Neural progenitor cell (in vitro differentiated cells): ENCODE measurements at places on chromosomes 2 and 18.

GRCh38 chr2:233466991-233467603, 99.5 kb downstream of the USP40 start:
- DNase-seq = no peak

GRCh38 chr18:58453913-58454317, 175.0 kb downstream of the ALPK2 start:
- no peak for DNase-seq

DNA sequence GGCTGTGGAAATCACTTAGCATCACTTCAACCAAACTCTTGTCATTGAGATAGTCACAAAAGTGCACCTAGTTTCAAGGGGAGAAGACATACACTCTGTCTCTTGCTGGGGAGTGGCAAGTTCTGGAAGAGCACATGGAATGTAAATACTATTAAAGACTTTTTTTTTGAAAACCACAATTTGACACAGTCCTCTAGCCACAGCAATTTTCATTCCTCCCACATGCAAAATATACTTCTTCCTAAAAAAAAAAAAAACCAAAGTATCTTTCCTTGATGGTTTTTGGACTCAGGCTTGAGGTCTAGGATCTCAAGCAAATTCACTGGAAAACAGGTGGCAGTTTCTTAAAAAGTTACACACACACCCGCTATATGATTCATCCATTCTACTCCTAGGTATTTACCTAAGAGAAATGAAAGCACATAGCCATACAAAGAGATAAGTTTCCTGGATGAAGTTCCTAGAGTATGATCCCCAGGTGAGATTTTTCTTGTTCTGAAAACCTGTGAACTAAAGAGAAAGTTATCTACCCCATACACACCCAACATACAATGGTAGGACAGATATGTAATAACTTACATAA, 295.8 kb downstream of the SP3 start:
- DNase-seq = no peak

- no peak for DNase-seq
Observed at GRCh38 chr18:31957728-31958127, 14.8 kb upstream of the TRAPPC8 start.

DNA sequence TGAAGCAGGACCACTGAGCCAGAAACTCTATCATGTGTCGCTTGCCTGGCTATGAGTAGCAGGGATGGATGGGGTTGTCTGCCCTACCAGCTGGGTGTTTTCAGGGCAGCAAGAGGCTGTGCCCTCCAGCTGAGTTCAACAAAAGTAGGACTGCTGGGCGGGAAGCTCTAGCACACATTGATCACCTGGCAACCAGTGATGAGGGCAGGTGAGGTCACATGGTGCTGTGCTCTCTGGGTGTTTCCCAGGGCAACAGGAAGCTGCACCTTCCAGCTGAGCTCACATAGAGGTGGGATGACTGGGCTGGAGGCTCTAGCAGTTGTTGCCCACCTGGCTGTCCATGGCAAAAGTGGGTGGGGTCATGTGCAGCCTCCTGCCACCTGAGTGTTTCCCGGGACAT, 487.3 kb upstream of the VWC2L start:
- no peak for DNase-seq

DNA sequence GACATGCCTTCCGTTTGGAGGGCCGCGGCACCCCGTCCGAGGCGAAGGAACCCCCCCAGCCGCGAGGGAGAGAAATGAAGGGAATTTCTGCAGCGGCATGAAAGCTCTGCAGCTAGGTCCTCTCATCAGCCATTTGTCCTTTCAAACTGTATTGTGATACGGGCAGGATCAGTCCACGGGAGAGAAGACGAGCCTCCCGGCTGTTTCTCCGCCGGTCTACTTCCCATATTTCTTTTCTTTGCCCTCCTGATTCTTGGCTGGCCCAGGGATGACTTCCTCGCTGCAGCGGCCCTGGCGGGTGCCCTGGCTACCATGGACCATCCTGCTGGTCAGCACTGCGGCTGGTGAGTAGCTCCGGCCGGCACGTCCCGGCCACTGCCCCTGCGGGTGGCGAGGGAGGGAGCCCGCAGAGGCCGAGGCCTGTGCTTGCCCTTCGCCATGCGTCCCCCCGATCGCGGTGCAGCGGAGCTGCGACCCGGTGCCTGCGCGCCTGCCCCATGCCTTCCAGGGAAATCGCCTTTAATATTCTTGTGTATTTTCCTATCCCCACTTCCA, 1.2 kb downstream of the BMPR2 start:
- peak; percentile 76 for DNase-seq

GRCh38 chr2:68900496-68901198, 29.4 kb upstream of the BMP10 start:
- no peak for DNase-seq

DNA sequence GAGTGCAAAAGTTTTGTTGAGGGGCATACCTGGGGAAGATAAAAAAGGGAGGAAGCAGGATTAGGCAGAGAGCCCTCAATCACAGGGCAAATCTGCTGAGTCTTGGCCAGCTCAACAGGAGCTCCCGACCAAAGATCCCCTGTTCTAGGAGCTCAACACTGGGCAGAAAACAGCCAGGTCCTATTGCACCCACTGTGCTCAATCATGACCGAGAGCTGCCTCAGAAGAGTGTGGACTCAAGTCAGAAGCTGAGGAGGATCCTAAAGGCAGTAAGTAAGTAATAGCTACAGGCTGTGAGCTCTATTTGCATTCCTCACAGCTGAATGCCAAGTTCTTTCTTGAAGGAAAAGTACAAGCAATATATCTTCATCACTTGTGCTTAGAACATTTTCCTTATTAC, 334.4 kb upstream of the NRP2 start:
- DNase-seq = no peak

DNA sequence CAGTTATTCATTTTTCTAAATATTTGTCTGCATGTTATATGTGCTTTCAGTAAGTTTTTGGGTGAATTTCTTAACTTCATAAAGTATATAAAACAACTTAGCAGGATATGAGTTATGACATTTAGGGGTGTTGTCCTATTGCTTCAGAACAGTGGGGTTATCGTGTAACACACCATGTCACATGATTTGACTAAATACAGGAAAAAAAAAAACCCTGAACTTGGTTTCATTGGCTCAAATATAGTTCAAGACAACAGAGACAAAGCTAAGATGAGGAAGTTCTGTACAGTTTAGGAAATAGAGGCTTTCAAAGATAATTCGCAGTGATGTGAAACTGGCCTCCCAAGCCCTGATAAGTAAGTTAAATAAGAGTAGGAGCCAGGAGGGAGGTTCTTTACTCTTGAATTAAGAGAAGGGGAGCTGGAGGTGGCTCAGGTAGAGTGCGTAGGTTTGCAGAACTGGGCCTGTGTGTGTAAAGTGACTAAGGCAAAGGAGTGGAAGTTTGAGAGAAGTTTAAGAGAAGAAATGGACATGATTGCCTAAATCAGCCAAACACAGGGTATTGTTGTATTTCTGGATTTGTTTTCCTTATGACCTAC, 53.9 kb downstream of the LIMS1 start:
- no peak for DNase-seq

- DNase-seq = no peak
Observed at GRCh38 chr2:225806105-225806504, 406.6 kb downstream of the NYAP2 start.

DNA sequence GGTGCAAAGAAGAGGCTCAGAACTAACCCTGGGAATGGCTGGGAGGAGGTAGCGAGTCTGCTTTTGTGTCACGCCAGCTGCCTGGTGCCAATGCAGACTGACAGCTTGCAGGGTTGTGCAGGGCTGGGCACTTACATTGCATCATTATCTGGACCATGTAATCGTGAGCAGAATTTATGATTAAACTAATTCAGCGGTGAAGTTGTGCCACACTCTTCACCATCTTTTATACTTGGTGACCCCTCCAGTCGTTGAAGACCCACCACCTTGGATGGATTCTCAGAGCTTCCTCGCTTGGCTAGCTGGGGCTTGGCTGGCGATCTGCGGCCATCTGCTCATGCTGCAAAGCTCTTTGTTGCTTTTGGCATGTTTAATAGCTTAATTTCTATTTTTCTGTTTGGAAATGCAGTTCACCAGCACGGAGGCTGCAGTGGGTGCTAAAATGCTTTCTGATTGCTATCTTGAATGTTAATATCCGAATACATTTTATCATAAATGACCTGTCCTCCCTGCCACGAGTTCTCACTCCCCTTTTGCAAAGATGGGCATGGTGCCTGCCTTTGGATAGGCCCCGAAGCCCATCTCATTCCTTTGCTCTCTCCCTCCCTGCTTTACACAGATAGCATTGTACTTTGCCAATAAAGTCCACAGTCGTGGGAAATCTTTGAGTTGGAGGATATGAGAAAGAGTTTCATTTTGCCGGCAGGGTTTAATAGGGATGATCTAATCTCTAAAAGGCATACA, 188.2 kb downstream of the PRKCE start:
- DNase-seq = no peak

DNA sequence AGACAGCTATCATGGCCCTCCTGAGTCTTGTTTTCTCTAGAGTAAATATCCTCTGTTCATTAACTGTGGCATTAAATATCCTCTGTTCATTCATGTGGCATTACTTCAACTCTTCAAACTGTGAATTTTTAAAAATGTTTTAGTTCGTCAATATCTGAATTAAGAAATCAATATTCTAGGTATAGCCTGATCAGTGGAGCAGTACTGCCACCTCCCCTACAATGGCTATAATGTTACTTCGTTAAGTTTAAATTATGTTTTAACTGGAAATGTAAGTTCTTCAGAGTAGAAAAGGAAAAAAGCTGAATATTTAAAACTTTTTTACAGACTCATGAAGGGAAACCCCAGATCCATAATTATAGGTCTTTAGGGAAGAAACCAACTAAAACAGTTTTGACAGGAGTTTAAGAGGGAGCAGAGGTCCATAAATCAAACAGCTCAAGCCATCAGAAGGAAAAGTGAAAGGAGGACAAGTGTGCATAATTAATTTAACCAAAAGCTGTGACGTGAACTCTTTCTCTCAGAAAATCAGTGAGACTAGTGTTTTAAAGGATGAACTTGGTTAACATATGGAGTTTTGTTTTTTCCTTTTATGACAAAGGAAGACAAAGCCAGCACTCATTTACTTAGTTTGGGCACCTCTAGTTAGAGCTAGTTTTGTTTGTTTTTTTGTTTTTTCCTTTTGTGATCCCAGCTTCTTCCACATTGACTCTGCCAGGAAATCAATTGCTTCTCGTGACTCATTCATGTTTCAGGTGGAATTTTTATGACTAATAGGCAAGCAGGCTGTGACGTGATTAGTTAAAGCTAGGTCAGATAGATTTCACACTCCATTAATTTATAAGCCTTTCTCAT, 44.9 kb downstream of the RBBP8 start:
- DNase-seq = no peak

GRCh38 chr18:24055878-24056277, 41.3 kb downstream of the TTC39C start:
- peak; percentile 41 for DNase-seq

DNA sequence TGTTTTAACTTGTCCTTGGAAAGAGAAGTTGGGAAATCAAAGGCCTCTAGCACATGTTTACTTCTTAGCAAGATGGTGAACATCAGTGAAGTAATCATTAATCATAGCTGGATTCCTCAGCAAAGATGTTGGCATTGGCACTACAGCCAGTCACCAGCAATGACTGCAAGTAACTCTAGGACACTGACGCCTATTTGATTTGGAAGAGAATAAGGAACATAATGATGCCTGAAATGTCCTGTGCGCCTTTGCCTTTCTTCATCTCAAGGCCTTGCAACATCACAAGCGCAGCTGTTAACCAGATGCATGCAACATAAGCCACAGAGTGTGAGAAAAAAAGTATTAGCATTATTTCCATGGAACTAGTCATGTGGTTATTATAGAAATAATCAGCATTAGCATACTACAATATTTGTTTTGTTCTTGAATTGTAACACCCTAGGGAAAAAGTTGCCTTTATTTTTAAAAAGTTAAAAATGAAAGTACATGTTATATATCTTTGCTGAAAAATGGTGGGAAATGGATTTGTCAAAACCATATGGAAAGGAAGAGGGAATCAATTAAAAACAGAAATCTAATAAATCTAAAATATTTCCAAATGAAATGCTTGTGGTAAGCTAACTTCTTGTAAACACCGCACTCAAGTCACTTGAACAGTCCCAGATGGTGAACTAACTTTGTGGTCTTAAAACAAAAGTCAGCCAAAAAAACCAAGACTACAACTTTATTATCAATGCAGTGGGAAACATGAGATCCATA, 55.6 kb downstream of the THADA start:
- DNase-seq = no peak

GRCh38 chr2:78780864-78781583, 244.5 kb upstream of the REG3G start:
- no peak for DNase-seq

DNA sequence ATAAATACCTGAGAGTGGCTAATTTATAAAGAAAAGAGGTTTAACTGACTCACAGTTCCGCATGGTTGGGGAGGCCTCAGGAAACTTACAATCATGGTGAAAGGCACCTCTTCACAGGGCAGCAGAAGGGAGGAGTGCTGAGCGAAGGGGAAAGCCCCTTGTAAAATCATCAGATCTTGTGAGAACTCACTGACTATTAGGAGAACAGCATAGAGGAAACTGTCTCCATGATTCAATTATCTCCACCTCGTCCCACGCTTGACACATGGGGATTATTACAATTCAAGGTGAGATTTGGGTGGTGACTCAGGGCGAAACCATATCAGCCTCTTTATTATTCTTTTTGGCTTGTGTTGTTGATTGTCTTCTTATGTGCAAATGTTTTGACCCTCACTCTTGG, 76.2 kb downstream of the WDR7 start:
- DNase-seq = no peak

DNA sequence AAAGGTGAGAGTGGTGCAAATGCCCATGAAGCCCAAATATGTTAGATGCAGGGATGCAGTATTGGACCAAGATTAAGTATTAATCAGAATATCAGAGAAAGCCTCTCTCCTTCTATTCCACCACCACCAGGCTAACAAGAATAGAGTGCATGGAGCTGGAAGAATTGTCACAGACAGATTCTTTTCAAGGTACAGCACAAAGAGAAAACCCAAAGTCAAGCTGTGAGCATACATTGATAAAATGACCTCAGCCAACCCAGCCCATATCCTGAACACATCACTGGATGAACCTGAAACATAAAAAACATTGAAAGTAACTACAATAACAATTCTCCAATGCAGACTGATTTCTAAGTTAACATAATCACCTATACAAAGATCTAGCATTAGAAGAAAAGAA, 445.7 kb upstream of the NETO1 start:
- no peak for DNase-seq

DNA sequence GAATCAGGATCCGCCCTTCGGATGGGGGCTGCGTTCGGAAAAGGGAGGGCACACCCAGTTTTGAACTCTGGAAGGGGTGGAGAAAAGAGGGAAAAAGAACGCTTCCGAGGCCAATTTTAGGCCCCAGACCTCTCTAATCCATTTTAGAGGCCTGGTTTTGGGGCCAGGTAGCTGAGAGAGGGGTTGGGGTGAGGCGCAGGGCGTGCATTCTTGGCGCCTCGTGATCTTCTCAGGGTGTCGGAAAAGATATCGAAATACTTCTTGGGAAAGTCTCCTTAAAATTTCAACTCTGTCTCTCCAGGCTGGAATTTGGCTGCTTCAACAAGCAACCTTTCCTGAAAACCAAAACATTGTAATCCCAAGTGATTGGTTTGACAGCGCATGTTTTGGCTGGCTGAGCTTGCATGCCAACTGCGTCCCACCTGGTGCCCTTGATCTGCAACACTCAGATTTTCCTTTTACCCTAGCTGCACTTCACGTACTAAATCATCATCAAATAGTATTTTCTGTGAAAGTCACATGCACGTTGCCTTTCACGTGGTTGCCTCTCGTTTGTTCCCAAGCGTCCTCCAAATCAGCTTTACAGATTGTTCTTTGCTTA, 864 bp upstream of the XPO1 start:
- DNase-seq = no peak
